Spleen (tissue), 13 donors: ENCODE measurements at places on chromosomes 11 and 22. TPM values are rescaled to one million over a fixed set of nuclear protein-coding genes. Genes with fewer than 3 reads are reported as not detected.

DNA sequence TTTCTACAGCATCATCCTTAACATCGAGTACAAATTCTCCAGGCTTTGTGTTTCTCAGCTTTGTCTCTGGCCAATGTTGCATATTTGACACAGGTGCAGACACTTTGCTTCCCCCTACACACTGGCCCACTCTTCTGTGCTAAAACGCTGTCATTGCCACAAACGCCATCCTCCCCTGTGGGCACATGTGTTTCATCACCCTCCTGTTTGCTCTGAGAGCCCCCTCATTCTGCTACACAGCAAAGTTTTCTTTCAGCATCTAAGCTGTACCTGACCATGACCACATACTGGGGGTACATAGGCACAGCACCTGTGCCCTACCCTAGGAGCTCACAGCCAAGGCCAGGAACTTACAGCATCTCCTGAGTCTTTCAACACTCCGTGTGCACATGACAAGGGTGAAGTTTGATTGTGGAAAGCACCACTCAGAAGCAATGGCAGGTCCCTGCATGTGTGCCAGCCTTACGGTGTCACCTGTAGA lies 7.9 kb upstream of the IGLL5 start:
- no peak overlapping the region for H3K4me3 ChIP-seq
- H3K36me3 ChIP-seq: no peaks in the 10 kb centered on the region
- H3K27me3 ChIP-seq: no peaks in the 10 kb centered on the region
- peaks cover 29% of the 10 kb centered on the region for H3K4me1 ChIP-seq

Gene SH3BP1
- 78.9 TPM for total RNA-seq

DNA sequence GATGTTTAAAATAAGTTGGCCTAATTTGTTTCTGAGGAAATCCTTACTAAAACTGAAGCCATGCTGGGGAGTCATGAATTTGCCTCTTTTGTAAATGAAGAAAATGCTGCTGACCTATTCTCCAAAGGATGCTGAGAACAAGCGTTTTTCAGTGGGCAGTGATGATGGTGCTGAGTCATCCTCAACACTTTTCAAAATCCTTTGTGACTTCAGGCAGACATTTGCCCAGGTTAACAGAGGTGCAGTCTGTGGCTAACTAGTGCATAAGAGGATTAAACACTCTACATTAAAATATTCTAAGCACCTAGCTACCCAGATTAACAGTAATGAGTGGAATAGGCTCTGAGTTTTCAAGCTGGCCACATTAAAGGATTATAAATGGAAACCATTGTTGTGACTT lies 509.0 kb downstream of the DLG2 start:
- no peak for DNase-seq
- no peak overlapping the region for H3K27ac ChIP-seq
- no peaks in the 10 kb centered on the region for H3K36me3 ChIP-seq

Gene NCF4
- 123 TPM for total RNA-seq

DNA sequence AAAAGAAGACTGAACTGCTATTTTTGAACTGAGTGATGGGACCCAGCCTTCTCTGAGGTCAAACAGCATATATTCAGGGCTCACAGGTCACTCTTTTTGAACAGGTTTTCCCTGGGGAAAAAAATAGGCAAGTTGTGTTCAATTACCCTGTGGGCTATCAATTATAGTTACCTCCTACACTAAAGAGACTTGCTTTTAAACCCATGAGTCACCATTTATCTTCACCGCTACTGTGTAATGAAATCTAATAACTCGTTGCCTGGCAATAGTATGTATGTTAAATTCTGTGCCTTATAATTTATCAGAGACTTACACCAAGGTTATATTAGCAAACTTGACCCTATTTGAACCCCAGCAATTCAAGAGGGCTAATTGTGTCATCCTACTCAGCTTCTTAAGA lies 98.5 kb downstream of the CYP2R1 start:
- H3K4me3 ChIP-seq: no peak overlapping the region
- H3K36me3 ChIP-seq: no peaks in the 10 kb centered on the region
- H3K27ac ChIP-seq: no peak overlapping the region
- no peak for DNase-seq

Gene APOL4
- total RNA-seq: 3.9 TPM

DNA sequence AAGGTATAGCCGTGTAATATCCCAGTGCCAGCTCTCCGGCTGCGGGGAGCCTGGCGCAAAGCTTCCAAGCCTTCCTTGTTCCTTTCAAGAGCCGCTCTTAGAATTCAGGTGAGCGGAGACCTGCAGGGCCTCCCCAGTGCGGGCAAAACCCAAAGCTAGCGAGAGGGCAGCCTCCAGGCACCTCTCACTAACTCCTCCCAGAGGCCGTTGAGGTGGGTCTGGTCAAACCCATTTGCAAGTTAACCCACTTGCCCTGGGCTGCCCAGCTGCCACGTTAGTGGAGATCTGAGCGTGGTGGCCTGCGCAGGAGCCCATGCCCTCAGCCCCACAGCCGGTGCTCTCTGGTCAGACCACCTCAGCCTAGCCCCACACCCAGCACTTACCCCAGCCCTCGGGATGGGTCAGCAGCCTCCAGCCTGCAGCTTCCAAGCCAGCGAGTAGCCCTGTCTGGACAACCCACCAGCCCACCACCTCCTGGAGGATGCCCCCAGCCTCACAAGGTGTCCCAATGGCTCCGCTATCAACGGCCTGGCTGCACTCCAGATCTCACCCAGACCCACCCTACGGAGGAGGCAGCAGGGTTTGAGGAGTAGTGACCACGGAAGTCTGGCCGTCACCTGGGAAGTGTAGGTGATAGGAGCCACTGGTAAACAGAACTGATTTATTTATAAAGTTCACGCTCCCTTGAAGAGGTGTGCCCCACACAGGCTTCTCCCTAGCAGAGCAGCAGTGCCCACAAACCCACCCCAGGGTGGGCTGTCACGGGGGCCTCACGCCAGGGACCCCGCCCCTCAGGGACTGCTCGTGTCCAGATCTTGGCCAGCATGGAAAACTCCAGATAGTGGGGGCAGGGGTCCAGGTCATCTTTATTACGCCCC lies 2.3 kb downstream of the ASCL2 start:
- no peak for DNase-seq
- no peak overlapping the region for H3K4me3 ChIP-seq
- H3K4me1 ChIP-seq: peaks cover 71% of the 10 kb centered on the region
- H3K27me3 ChIP-seq: peaks cover 40% of the 10 kb centered on the region
- no peaks in the 10 kb centered on the region for H3K36me3 ChIP-seq
- H3K27ac ChIP-seq: no peak overlapping the region

DNA sequence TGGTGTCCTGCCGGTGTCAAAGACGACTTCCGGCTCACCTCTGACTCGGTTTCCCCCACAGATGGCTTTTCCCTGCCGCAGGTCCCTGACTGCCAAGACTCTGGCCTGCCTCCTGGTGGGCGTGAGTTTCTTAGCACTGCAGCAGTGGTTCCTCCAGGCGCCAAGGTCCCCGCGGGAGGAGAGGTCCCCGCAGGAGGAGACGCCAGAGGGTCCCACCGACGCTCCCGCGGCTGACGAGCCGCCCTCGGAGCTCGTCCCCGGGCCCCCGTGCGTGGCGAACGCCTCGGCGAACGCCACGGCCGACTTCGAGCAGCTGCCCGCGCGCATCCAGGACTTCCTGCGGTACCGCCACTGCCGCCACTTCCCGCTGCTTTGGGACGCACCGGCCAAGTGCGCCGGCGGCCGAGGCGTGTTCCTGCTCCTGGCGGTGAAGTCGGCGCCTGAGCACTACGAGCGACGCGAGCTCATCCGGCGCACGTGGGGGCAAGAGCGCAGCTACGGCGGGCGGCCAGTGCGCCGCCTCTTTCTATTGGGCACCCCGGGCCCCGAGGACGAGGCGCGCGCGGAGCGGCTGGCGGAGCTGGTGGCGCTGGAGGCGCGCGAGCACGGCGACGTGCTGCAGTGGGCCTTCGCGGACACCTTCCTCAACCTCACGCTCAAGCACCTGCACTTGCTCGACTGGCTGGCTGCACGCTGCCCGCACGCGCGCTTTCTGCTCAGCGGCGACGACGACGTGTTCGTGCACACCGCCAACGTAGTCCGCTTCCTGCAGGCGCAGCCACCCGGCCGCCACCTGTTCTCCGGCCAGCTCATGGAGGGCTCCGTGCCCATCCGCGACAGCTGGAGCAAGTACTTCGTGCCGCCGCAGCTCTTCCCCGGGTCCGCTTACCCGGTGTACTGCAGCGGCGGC lies 5.5 kb downstream of the B3GNT6 start:
- no peak overlapping the region for H3K27ac ChIP-seq
- H3K36me3 ChIP-seq: no peaks in the 10 kb centered on the region
- H3K4me3 ChIP-seq: peak overlapping the region; percentile 25
- no peak for DNase-seq
- peaks cover 78% of the 10 kb centered on the region for H3K27me3 ChIP-seq

Gene KLHDC7B
- 3.7 TPM for total RNA-seq

DNA sequence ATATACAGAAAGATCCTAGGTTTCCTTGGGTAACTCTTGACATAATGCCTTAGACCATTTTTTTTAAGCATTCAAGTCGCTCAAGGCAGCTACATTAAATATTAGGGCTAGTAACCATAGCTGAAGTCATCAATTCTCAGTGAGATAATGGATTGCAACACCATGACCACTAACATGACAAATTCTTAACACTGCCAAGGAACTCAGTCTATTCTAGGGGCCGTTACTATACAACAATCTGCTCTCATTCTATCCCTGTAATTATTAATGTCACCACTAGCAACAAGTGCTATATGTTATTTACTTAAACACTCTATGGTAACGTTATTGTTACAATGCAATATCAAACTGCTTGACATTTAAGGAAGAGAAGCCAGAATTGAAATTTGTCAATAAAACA lies 3.2 kb upstream of the STK33 start:
- no peak overlapping the region for H3K27ac ChIP-seq
- no peak overlapping the region for H3K4me3 ChIP-seq
- DNase-seq: no peak
- peaks cover 6% of the 10 kb centered on the region for H3K4me1 ChIP-seq

- no peak for DNase-seq
- H3K27ac ChIP-seq: no peak overlapping the region
- no peaks in the 10 kb centered on the region for H3K36me3 ChIP-seq
- H3K4me3 ChIP-seq: no peak overlapping the region
Observed at GRCh38 chr11:21710809-21711208, 482.1 kb upstream of the ANO5 start.

- H3K27me3 ChIP-seq: no peaks in the 10 kb centered on the region
- peak; percentile 92 for DNase-seq
- H3K4me1 ChIP-seq: peaks cover 11% of the 10 kb centered on the region
- no peak overlapping the region for H3K4me3 ChIP-seq
- peak overlapping the region; percentile 76 for H3K27ac ChIP-seq
Observed at GRCh38 chr22:35409783-35410662, 10.1 kb downstream of the MCM5 start.
